K562 (cell line): ENCODE measurements at places on chromosomes 16 and 17.
A peak's percentile ranks its signal among the peaks of the same experiment; 100 is the strongest.

DNA sequence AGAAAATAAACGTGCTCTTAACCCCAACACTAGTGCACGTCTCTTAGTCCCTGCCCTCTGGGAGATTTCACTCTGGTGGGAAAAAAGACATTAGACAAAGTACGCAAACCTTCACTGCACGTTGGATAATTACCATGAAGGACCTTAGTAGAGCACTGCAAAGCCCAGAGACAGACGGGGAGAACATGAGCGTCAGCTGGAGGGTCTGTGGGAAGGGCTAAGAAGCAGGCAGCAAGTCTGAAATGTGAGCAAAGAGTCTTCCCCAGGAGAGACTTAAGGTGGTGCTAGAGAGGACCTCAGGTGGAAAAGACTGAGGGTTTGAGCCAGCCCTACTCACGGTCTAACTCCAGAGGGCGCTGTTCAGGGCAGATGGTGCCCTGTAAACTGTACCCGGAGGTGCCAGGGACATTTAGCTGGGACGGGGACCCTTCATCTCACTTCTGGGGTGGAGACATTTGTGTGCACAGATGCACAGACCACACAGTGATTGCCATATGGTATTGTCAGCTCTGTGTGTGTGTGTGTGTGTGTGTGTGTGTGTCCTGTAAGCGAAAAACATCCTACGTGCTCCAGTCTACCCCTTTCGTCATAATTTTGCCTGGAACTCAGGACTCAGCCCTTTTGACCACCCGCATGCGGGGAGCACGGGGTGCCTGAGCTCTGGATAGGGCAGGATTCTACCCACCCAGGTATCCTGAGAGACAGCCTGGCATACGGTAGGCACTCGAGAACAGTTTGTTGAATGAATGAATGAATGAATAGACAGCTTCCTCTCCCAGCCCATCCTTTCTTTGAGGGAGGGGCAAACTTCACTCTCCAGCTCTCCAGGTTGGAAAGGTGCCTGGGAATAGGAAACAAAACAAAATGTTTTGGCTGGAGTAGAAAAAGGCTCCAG is 10.1 kb upstream of the STAC2 start:
- H3K4me1 ChIP-seq = no peaks in the 10 kb centered on the region; the same call in 1 of the 3 replicates
- no peaks in the 10 kb centered on the region for H3K36me3 ChIP-seq
- DNase-seq = peak; percentile 82
- H3K4me3 ChIP-seq = no peak overlapping the region

- no peak overlapping the region for H3K4me3 ChIP-seq
- H3K27ac ChIP-seq = no peak overlapping the region
- no peaks in the 10 kb centered on the region for H3K36me3 ChIP-seq
- no peak for DNase-seq
- no peaks in the 10 kb centered on the region for H3K4me1 ChIP-seq
- no peaks in the 10 kb centered on the region for H3K27me3 ChIP-seq
Measured at GRCh38 chr16:59880611-59881010, 1146.5 kb upstream of the GOT2 start.

GRCh38 chr17:53560953-53561352 is 261.8 kb upstream of the KIF2B start:
- H3K27ac ChIP-seq = no peak overlapping the region
- no peaks in the 10 kb centered on the region for H3K4me1 ChIP-seq
- no peaks in the 10 kb centered on the region for H3K27me3 ChIP-seq
- DNase-seq = no peak
- H3K4me3 ChIP-seq = no peak overlapping the region

DNA sequence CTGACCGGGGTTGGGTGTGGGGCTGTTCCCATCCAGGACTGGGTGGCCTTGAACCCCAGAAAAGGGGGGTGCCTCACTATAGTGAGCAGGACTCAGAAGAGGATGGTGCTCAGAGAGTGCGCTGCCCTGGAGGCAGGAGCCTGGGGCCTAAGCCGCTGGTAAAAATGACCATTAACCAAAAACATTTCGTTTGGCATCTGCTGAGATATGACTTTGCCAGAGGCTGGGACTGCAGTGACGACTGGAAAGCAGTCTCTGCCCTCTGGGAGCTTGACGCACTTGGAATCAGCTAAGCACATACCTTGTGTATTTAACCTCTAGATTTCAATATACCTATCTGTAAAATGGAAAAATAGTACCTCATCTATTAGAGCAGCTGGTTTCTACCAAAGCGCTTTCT is 7.2 kb upstream of the CRHR1 start:
- H3K36me3 ChIP-seq = no peaks in the 10 kb centered on the region
- H3K27me3 ChIP-seq = peaks cover 8% of the 10 kb centered on the region; the same call in 1 of the 3 replicates
- H3K27ac ChIP-seq = no peak overlapping the region
- no peak for DNase-seq
- no peak overlapping the region for H3K4me3 ChIP-seq

- H3K27me3 ChIP-seq = no peaks in the 10 kb centered on the region
- H3K4me3 ChIP-seq = no peak overlapping the region
- no peak overlapping the region for H3K27ac ChIP-seq
- H3K4me1 ChIP-seq = peaks cover 8% of the 10 kb centered on the region
- DNase-seq = no peak
- H3K36me3 ChIP-seq = no peaks in the 10 kb centered on the region
Measured at GRCh38 chr17:80611816-80612215, 67.2 kb downstream of the RPTOR start.

- H3K4me1 ChIP-seq = peaks cover 95% of the 10 kb centered on the region
- H3K27ac ChIP-seq = no peak overlapping the region
- DNase-seq = no peak
- H3K4me3 ChIP-seq = no peak overlapping the region
- H3K27me3 ChIP-seq = no peaks in the 10 kb centered on the region
Measured at GRCh38 chr16:2209258-2210008, 1.2 kb downstream of the BRICD5 start.

DNA sequence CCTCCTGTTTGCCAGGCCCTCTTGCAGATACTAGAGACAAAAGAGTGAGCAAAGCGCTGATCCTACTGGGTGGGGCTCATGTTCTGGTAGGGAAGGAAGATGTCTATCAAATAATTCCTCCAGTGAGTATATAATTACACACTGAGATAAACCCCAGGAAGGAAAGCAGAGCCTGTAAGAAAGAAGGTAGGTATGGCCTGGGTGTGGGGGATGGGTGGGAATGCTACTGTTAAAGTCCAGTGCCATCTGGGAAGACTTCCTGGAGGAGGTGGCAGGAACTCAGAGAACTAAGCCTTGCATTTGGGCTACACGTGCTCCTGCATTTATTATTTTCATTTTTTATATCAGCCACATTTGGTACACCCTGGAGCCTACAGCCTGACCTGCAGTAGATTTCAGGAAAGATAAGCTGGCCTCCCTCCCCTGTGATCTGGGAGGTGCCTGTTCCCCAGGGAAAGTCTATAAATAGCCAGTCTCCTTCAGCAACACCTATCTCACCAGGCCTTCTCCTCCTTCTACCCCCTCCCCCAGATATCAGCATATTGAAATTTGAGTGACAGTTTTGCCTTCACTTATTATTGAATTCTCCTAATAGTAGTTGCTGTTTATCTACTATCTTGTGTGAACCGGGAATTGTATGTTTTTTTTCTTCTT is 11.5 kb downstream of the ATP2C2 start:
- H3K27ac ChIP-seq = no peak overlapping the region
- no peaks in the 10 kb centered on the region for H3K36me3 ChIP-seq
- peaks cover 44% of the 10 kb centered on the region for H3K27me3 ChIP-seq
- DNase-seq = no peak
- no peaks in the 10 kb centered on the region for H3K4me1 ChIP-seq

DNA sequence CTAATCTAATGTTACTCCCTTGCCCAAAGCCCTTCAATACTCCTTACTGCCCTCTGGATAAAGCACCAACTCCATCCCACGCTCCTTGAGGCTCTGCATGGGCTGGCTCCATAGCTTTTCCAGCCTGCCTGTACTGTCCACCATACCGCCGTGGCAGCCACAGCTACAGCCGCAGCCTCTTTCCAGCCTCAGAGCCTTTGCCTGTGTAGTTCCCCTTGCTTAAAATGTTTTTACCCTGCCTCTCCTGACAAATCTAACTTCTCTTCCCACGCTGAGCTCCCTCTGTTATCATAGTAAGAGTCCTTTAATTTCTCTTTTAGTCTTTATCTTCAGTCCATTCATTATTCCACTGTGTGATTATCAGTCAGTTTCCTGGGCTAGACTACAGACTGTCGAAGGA is 22.0 kb downstream of the TEX14 start:
- H3K4me1 ChIP-seq = peaks cover 15% of the 10 kb centered on the region
- no peaks in the 10 kb centered on the region for H3K27me3 ChIP-seq
- H3K27ac ChIP-seq = no peak overlapping the region
- no peak for DNase-seq
- H3K4me3 ChIP-seq = no peak overlapping the region
- H3K36me3 ChIP-seq = no peaks in the 10 kb centered on the region

DNA sequence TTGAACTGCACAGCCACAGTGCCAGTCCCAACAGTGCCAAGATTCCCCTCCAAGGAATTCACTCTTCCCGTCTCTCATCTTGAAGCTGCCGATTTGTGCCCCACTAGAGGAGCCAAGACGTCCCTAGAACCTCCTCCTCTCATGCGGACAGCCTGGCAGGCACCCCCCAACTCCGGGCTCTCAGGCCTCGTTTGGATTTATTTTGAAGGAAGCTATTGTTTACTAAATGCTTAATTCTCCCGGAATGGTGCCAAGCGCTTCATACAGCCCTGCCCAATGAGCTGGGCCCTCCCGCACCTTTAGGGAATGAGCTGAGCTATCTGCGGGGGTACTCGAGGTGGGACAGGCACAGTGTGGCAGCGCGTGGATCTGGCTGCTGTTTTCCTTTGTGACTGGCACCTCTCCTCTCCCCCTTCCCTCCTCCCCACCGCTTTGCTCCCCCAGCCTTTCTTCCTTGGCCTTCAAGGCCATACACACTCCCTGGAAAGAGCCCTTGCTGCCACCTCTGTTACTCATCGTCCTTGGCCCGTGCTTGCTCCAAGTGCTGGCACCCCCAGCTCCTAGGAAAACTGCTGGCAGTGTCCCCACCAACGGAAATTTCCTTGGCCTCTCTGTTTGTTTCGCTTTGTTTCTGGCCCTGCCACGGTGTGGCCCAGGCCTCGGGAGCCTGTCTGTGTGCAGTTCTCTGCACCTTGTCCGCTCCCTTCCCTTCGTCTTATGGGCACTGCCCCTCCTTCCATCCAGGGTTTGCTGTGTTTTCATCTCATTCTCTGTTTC is 49.9 kb upstream of the CDR2 start:
- H3K27ac ChIP-seq = no peak overlapping the region
- H3K4me3 ChIP-seq = no peak overlapping the region
- no peaks in the 10 kb centered on the region for H3K4me1 ChIP-seq
- H3K36me3 ChIP-seq = peaks cover 28% of the 10 kb centered on the region; the same call in 2 of the 3 replicates
- no peaks in the 10 kb centered on the region for H3K27me3 ChIP-seq
- no peak for DNase-seq

- H3K27ac ChIP-seq = no peak overlapping the region
Measured at GRCh38 chr16:81664153-81664552, 114.9 kb upstream of the PLCG2 start.

DNA sequence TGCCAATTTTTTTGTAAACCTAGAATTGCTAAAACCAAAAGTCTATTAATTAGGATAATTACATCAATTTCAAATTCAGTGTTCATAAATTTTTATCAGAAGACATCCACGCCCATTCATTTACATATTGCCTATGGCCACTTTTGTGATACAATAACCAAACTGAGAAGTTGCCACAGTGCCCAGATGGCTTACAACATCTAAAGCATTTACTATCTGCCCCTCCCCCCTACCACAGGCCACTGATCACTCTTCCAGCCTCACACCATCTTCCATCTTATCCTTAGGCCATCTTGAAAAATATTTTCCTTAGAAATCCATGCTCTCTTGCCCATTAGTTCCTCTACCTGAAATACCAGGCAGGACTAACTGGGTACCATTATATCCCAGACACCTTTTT is 6.3 kb upstream of the PRKAR1A start:
- H3K4me1 ChIP-seq = no peaks in the 10 kb centered on the region; the same call in 1 of the 3 replicates
- H3K27me3 ChIP-seq = no peaks in the 10 kb centered on the region
- H3K27ac ChIP-seq = no peak overlapping the region

- H3K27me3 ChIP-seq = no peaks in the 10 kb centered on the region
- H3K4me1 ChIP-seq = no peaks in the 10 kb centered on the region; the same call in 2 of the 3 replicates
- H3K27ac ChIP-seq = no peak overlapping the region
- peaks cover 6% of the 10 kb centered on the region; the same call in 2 of the 3 replicates for H3K36me3 ChIP-seq
- no peak overlapping the region for H3K4me3 ChIP-seq
Measured at GRCh38 chr16:89600956-89601355, 12.5 kb upstream of the DPEP1 start.

- H3K4me1 ChIP-seq = peaks cover 36% of the 10 kb centered on the region
- no peak for DNase-seq
- no peaks in the 10 kb centered on the region for H3K27me3 ChIP-seq
- no peak overlapping the region for H3K27ac ChIP-seq
- peaks cover 62% of the 10 kb centered on the region for H3K36me3 ChIP-seq
Measured at GRCh38 chr17:28575126-28575795, 1.4 kb downstream of the ALDOC start.

- peak overlapping the region; percentile 81 for H3K27ac ChIP-seq
- no peaks in the 10 kb centered on the region for H3K27me3 ChIP-seq
- H3K36me3 ChIP-seq = peaks cover 8% of the 10 kb centered on the region; the same call in 1 of the 3 replicates
- peak overlapping the region; percentile 25 for H3K4me3 ChIP-seq
Measured at GRCh38 chr17:73304971-73305812, 6.6 kb downstream of the CDC42EP4 start.

- DNase-seq = no peak
- no peaks in the 10 kb centered on the region for H3K4me1 ChIP-seq
- H3K4me3 ChIP-seq = no peak overlapping the region
- no peak overlapping the region for H3K27ac ChIP-seq
Measured at GRCh38 chr16:82713778-82714177, 87.0 kb downstream of the CDH13 start.

- no peaks in the 10 kb centered on the region for H3K4me1 ChIP-seq
- H3K27me3 ChIP-seq = peaks cover 16% of the 10 kb centered on the region
- H3K27ac ChIP-seq = no peak overlapping the region
- H3K36me3 ChIP-seq = no peaks in the 10 kb centered on the region
Measured at GRCh38 chr16:17205279-17206211, 265.2 kb downstream of the XYLT1 start.

DNA sequence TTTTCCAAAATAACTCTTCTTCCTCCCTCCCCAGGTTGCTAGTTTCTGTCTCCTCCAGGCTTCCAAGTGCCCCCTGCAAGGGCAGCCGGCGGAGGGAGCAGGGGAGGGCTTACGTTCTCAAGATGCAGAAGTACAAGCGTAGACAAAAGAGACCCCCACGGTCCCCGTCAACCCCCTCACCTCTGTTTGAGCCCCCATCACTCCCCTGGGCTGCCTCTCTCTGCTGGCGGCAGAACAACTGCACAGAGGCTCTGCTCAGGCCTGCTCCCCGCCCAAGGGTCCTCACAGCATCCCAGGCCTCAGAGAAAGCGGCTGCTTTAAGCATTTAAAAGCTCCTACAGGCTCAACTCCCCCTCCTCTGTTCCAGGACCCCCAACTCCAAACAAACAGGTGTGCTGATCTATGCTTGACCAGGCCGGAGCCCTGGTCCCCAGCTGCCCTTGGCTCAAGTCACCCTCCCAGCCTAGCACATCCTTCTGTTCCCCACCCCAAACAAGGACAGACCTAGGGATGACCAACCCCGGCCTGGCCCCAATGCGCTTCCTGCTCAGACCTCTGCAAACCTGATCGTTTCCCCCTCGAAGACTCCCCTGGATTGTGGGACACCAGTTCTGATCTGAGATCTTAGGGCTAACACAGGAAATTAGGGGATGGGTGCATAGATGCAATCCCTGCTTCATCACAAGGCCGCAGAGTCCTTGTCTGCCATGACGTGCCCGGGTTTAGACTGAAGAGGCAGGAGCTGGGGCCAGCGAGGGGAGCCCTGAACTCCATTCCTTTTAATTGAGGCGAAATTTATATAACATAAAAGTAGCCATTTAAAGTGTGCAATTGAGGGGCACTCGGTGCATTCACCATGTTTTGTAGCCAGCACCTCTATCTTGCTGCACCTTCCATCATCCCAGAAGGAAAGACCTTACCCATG is 17.2 kb upstream of the RBFOX3 start:
- no peak overlapping the region for H3K4me3 ChIP-seq
- no peak for DNase-seq
- H3K4me1 ChIP-seq = no peaks in the 10 kb centered on the region
- no peak overlapping the region for H3K27ac ChIP-seq
